Activated naive CD8-positive, alpha-beta T cell treated with anti-CD3 and anti-CD28 coated beads, Interleukin-2, amount 50 U/mL, for 24 hours (primary cell): ENCODE measurements at places on chromosomes 3 and 15.
A peak's percentile ranks its signal among the peaks of the same experiment; 100 is the strongest.

- no peak for DNase-seq
Observed at GRCh38 chr3:84974347-84974746, 15.6 kb downstream of the CADM2 start.

DNA sequence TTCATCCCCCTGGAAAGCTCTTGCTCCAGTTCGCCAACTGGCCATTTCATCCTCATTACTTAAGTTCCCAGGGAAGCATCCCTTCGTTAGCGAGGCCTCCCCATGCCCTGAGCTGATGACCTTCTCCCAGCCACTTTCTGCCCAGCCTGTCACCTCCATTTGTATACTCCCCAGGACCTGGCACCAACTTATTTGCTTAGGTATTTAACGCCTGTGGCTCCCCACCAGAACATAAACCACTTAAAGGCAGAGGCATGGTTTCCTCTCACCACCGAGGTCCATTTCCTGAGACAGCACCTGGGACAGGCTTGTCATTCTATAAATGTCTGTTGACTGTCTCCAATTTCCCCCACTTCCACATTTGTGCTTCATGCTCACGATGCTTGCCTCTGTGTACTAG is 189.0 kb downstream of the ZNF621 start:
- no peak for DNase-seq

GRCh38 chr3:126463521-126463920 is 12.2 kb downstream of the ZXDC start:
- no peak for DNase-seq

GRCh38 chr15:34853001-34853758 is 57.8 kb upstream of the ACTC1 start:
- DNase-seq, result no peak

DNA sequence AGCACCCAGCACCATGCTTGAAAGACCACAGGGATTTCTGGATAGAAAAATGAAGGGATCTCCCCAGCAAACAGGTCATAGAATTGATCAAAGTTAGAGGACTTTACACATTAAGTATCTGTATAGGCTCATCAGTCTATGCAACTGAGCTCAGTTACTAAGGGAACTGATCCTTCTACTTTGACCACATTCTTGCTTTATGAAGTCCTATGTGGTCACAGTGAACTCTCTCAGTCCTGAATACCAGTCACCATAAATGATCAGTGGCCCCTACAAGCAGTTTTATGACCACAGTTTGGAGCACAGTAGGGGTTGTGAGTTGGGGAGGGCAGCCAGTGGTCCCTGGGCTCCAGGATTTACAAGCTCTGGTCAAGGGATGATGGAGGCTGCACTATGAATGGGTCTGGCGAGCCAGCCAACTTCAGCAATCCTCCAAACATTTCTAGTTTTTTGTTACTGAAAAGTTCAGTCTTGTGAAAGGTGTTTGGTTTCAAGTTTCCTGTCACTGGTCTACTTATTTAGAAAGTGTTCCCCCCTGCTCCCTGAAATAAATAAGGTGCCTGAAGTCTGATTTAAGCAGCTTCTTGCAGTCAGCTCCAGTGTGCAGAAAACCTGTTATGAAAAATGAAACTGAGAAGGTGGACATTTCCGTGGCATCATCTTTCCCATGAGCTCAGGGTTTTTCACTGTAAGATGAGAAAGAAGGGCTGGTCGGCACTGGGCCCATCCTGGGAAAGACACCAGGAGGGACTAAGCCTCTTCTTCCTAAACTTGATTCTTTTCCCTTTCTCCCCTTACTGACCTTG is 75.5 kb downstream of the DAPK2 start:
- peak; percentile 50 for DNase-seq
